ENCODE measurements at places on chromosomes 6 and 20.
A peak's percentile ranks its signal among the peaks of the same experiment; 100 is the strongest.

DNA sequence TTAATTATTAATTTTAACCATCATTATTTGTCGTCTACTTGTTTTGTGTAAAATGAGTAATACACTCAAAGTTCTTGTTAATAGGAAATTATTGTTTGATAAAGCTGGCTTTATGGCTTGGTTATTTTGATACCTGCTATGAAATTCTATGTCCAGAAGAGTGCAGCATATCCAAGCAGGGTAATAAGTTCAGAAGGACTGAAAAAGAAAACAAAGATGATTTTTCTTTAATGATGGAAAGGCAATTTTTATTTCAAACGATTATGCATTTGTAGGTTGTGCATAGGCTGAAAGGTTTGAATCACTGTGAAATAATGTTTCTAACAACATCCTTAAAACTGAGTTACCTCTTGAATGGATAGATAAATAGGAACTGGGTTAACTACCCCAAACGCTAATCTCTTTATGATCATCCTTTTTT, 1.4 kb upstream of the MAN1A1 start:
- peak; percentile 25 for DNase-seq

DNA sequence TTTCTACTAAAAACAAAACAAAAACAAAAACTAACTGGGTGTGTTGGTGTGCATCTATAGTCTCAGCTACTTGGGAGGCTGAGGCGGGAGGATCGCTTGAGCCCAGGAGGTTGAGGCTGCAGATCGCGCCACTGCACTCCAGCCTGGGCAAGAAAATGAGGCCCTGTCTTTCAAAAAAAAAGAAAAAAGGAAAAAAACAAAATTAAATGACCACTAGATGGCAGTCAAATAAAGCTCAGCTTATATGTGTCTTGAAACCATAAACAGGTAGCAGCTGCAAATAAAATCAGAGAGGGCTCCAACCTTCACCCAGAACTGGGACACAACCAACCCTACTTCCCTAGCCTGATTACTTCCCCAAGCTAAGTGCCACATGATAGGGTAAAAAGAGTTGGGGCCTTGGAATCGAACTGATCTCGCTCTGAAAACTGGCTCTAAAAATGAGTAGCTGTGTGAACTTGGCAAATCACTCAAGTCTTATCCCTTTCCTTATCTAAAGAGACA, 67.1 kb upstream of the ADGRF4 start:
- DNase-seq = peak; percentile 27

- DNase-seq = no peak
Measured at GRCh38 chr6:111114087-111114443, 26.8 kb downstream of the SLC16A10 start.

- no peak for DNase-seq
Measured at GRCh38 chr6:6474170-6474920, 114.2 kb upstream of the LY86 start.

- DNase-seq = peak; percentile 62
Measured at GRCh38 chr6:144346719-144347447, 61.7 kb downstream of the UTRN start.

- no peak for DNase-seq
Measured at GRCh38 chr6:105045526-105045925, 88.6 kb downstream of the LIN28B start.

GRCh38 chr6:150271501-150272263, 97.1 kb upstream of the IYD start:
- DNase-seq = no peak
